NCI-H460 (cell line): ENCODE measurements at places on chromosomes 1 and 21.

DNA sequence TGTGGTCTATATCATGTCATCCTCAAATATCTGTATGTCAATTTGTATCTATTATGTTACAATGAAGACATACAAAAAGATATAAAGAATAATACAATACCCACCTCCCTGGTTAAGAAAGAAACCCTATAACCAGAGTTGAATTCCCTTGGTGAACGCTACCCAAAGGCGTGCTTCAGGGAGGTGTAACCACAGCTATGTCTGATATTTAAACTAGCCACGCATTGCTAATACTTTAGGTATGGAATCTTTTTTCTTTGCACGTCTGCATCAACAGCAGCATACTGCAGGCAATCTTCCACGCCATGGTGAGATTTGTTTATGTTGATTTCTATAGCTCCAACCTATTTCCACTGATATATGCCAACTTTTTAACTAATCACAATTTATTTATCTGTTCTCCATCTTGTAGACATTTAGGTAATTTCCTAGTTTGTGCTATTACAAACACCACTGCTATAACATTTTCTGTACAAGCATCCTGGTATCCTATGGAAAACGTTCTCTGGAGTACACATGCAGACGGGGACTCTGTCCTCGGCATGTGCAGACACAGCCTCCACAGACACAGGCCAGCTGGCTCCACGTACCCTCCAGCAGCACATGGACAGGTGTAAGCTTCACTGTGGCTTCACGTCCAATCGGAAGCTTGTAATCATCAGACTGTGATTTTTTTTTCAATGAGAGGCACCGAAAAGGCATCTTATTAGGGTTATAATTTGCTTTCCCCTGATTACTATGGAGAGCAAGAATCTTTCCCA, 58.5 kb downstream of the HSF2BP start:
- peak; percentile 45 for DNase-seq

- DNase-seq, result peak; percentile 2
Observed at GRCh38 chr1:3174487-3175247, 105.7 kb downstream of the PRDM16 start.

DNA sequence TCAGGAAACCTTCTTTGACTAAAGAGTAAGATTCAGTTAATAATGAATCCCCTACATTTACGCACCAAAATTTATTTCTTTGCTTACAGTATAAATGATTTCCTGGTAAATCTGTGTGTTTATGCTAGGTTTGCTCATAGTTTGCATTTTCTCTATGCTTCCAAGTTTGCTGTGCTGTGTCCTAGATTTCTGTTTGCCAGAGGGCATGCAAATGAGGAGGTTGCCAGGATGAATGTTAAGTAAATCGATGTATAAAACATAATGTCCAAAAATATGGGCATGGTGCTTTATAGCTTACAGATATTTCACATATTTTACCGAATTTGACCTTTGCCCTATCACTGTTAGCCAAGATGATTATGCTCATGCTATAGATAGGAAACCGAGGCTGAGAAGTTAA, 63.8 kb downstream of the TBX19 start:
- no peak for DNase-seq

DNA sequence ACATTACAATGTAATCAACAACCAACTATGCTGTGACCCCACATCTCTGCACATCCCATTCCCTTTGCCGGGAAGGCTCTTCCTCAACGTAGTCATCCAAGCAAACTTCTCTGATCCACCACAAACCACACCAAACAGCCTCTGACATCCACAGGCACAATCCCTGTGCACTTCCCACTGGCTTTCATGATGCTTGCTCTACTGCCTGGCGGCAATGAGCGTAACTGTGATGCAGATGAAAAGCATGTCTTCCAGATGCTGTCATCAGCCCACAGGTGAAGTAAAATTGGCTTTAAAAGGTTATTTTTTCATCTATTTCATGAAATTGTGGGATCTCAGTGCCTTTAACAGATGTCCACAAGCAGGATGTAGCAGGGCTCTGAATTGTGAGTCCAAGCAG, 635.2 kb downstream of the SMYD3 start:
- DNase-seq, result no peak

GRCh38 chr1:61011561-61012263, 70.6 kb upstream of the NFIA start:
- no peak for DNase-seq

GRCh38 chr1:246580497-246581370, 14.5 kb downstream of the CNST start:
- DNase-seq, result no peak

DNA sequence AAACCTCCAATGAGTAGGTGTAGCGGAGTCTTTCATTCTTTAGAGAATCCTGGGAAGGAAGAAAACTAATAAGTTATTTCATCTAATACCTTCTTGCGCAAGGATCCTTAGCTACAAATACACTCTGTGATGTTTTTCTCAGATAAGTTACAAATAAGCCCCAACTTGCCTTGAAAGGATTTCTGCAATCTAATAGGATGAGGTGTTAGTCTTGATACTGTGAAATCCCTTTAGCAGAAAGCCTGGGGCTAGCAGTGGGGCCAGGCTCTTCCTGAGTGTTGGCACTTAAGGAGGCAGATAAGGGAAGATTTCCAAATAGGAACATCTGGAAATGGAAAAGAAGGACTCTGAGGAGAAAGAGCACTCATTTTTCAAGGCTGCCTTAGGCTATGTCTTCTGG, 168.0 kb upstream of the DAB1 start:
- DNase-seq, result no peak

DNA sequence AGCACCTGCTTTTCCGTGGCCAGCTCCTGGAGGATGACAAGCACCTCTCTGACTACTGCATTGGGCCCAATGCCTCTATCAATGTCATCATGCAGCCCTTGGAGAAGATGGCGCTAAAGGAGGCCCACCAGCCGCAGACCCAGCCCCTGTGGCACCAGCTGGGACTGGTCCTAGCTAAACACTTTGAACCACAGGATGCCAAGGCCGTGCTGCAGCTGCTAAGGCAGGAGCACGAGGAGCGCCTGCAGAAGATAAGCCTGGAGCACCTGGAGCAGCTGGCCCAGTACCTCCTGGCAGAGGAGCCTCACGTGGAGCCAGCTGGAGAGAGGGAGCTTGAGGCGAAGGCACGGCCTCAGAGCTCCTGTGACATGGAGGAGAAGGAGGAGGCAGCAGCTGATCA, 413 bp downstream of the UBL4B start:
- DNase-seq, result no peak

GRCh38 chr1:99084562-99084961, 79.9 kb upstream of the PLPPR5 start:
- DNase-seq, result no peak

DNA sequence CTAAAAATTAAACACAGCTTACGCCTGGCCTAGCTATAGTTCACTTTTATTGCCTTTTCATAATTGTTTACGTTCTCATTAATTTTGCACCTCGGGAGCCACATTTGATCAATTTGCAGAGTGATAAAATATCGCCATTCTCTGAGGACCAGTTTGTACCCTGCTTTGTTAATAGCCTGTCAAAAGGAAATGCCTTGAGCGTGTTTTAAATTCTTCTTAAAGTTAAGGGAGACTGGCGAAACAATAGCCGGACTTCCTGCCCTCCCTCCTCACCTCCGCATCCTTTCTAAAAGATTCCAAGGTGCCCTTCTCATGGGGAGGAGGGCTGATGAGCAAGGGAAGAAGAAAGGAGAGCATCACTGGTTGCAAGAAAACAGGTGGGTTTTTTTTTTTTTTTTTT, 271.6 kb downstream of the KCNJ6 start:
- no peak for DNase-seq

- DNase-seq, result no peak
Observed at GRCh38 chr1:50481142-50481736, 58.0 kb upstream of the DMRTA2 start.

- no peak for DNase-seq
Observed at GRCh38 chr1:201400212-201400851, 1.2 kb upstream of the LAD1 start.

- no peak for DNase-seq
Observed at GRCh38 chr1:110425612-110426152, 18.2 kb upstream of the LAMTOR5 start.

- DNase-seq, result no peak
Observed at GRCh38 chr1:183251959-183252450, 65.9 kb downstream of the LAMC2 start.

DNA sequence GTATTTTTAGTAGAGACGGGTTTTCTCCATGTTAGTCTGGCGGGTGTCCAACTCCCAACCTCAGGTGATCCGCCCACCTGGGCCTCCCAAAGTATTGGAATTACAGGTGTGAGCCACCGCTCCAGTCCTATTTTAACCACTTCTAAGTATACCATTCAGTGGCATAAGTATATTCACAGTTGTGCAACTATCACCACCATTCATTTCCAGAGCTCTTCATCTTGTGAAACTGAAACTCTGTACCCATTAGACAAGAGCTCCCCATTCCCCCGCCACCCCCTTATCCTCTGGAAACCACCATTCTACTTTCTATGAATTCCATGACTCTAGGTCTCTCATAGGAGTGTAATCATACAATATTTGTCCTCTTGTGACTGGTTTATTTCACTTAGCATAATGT, 40.2 kb upstream of the CAMTA1 start:
- no peak for DNase-seq

GRCh38 chr1:152983743-152984142, at the start of gene SPRR1A:
SPRR1A (plus strand) TSS chr1:152984081; CDS start chr1:152985231, 1,150 bp downstream.
- DNase-seq, result no peak

DNA sequence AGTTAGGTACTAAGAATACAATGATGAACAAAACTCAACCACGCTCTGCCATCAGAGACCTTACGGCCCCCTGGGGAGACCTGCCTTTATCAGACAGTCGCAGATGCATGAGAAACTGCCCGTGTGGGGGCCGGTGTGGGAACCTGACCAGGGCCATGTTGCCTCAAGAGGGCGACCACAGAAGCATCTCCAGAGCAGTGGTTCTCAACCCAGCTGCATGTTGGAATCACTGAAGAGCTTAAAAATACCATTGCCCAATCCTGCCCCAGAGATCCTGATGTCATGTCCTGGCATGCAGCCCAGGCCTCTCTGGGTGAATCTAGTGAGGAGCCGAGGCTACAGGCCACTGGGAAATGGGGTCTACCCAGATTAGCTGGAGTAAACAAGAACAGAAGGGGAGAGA, 108.7 kb downstream of the PRDM2 start:
- no peak for DNase-seq

DNA sequence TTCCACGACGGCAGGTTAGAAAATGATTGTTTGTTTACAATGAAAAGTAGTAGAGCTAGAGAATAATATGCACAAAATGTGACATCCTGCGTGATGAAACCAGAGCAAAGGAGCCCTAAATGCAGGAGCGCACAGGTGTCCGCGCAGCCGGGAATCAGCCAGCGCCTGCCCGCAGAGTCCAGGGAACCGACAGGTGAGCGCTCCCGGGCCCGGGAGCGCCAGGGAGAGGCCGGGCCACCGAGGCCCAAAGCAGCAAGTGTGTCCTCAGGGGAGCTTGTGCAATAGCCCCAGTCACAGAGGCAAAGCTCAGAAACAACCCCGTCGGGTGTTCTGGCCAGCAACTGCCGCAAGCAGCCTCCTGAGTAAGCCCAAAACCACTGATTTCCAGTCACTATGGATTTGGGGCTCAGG, 789 bp upstream of the GALE start:
- no peak for DNase-seq

- no peak for DNase-seq
Observed at GRCh38 chr1:29651246-29651645, 414.9 kb downstream of the PTPRU start.

DNA sequence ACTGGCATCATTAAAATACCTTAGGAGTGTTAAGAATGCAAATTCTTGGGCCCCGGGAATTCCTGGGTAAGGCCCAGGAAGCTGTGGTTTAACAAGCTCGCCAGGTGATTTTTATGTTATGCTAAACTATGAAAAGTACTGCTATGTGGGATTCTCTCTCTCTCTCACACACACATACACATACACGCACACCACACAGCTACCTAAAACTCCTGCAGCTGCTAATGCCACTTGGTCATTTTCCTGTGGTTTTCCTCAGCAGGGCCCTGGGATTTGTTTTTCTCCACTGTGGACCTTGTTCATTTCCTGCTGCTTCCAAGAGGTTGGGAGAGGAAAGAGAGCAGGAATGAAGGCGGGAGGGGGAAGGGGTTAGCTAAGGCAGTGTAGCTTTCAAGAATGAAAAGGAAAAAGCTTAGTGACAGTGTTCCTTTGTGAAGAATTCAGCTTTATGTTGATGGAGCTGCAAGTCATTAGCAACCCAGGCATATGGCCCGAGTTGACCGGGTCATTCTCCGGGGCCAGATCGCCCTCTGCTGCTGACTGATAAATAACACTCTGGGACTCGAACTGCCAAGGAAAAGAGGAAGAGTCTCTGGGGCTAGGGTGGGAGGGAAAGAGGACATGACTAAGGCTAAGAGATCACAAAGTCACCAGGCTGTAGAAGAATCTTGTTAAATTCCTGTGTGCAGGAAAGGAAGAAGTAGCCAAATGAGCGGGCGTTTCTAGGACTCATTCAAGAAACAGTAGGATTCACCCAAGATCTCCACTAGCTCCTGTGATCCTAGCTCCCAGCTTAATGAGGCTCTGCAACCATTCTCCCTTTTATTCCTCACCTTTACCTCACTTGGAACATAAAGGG, 30.5 kb upstream of the LRIG2 start:
- peak; percentile 49 for DNase-seq
